Stimulated activated CD8-positive, alpha-beta memory T cell treated with anti-CD3 and anti-CD28 coated beads, Interleukin-4, amount 100 ng/mL, for 4 hours (primary cell): ENCODE measurements at places on chromosomes 3 and 15.

DNA sequence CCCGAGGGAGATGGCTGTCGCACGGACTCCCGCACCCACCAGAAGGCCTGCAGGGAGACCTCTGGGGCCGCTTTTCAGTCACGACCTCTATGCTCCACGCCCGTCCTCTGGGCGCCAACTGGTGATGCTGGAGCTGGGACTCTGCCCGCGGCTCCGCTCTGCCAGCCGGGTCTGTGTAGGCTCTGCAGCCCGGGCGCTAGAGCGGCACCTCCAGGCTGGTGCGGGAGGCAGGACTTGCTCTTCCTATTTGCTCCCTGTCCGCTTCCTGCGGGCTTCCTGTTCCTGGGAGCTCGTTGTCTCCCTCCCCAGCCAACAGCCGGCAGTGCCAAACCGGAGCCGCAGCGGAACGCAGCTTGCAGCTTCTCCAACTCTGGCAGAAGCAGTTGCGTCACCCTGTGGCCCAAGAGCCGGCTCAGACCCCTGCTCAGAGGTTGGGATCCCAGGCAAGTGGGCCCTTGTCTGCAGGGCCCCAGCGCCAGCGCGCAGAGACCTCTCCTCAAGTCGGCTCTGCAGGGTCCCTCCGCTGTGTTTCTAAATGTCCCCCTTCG, 285.9 kb downstream of the XXYLT1 start:
- DNase-seq = no peak

DNA sequence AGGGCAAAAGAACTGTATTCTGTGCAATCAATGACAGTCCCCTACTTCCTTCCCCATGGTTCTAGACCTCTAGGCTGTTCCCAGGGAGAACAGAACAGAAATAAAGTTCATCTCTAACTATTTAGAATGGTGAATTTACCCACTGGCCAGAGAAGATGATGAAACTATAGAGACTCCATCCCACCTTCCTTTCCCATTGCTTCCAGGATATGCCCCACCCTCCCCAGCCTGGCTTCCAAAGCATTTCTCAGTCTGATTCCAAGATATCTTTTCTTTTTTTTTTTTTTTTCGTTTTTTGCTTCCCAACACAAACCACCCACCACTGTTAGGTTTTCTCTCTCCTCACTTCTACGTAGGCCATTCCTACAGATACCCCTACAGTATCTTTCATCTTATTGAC, 25.1 kb upstream of the SMAD3 start:
- DNase-seq = no peak

- no peak for DNase-seq
Measured at GRCh38 chr15:68278595-68279405, 1.3 kb downstream of the FEM1B start.

DNA sequence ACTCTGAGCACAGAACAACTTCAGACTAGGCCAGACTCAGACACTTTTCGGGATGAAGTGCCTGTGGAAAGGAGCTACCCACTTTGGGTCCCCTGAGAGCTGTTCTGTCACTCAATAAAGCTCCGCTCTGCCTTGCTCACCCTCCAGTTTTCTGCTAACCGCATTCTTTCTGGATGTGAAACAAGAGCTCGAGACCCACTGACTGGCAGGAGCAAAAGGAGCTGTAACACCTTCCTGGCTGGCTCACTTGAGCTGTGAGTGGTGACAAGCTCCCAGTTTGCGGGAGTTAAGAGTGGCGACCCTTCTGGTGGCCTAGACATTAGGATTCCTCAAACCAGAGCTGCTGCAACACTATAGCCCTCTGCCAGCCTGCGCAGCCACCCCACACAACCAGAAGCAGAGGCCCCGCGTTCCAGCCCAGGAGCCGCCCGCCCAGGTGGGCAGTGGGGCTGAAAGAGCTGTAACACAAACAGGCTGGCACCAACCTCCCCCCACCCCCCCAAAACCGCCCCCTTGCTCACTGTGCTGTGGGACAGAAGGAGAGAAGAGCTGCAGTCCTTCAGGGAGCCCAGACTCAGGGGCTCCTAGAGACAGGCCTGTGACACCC, 1178.1 kb upstream of the GBE1 start:
- no peak for DNase-seq

GRCh38 chr3:15009167-15009566, 55.9 kb downstream of the MRPS25 start:
- DNase-seq = no peak

DNA sequence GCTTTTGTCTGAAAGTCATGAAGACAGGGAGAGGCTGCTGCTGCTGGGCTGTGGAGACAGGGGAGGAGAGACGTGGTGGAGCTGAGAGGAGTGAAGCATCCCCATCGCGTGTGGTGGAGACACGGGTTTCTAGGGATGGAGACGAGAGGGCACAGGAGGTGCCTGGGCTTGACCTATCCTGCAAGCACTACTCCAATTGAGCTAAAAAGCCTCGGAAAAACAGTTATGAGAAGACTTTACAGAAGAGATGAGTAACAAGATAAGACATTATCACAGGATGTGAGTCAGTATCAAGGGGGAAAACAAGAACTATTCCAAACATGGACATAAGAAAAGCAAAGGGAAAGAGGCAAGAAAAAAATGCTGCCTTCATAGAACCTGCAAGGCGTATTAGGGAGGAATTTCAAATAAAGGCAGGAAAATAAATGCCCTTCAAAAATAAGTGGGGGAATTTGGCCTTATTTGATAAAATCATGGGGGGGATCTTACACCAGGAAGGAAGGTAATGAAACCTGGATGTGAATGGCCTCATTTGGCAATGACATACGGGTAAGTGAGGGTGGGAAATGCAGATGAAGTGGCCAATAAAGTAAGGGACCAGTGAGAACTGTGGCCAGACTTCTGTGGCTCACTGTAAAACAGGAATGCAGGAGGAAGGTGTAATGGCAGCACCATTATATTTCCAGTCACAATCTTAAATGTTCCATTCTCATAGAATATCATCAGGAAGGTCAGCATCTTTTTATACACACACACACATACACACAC, 97.9 kb downstream of the PLD1 start:
- no peak for DNase-seq

GRCh38 chr3:11254876-11255275, 17.3 kb upstream of the ATG7 start:
- DNase-seq = no peak

DNA sequence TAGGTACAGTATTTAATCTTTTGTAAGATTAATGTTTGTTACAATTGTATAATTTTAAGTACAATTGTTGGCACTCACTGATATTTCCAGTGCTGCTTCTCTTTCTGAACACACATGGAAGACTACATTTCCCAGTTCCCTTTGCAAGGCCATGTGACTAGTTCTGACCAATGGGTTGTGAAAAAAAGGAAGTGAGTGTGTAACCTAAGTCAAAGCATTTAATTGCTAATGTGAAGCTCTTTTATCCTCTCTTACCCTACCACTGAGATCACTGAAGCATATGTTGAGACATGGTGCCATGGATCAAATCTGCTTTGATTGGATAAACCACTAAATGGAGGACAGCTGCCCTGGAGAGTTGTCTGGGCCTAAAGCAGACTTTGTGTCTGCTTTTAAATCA, 83.9 kb upstream of the PLXND1 start:
- no peak for DNase-seq

- DNase-seq = no peak
Measured at GRCh38 chr3:16102905-16103364, 71.5 kb upstream of the GALNT15 start.

DNA sequence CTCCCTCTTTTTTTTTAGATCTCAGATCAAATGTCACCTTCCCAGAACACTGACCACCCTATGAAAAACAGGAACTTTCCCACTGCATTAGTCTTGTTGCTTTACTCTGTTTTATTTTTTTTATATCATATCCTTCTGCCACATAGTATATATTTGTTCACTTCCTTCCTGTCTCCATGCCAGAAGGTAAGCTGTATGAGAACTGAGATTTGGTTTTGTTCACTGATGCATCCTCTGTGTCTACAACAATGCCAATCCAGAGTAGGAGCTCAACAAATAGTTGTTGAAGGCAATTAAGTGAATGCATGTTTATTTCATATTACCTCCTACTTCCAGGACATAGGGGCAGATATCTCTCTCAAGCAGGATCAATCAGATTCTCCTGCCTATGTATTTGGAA, 114.4 kb downstream of the TPRG1 start:
- DNase-seq = no peak

DNA sequence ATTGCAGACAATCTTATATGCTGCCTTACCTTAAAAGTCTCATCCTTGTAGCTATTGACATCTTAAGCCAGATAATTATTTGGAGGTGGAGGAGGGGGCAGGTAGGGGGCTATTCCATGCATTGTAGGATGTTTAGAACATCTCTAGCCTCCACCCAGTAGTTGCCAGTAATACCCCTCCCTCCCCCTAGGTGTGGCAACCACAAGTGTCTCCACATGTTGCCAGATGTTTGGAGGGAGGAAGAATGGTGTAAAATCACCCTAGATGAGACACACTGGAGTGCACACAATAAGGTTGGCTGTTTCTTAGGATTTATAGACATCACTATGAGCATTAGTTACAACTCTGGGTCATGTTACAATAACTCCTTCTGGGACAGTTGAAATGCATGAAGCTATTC, 27.4 kb downstream of the GORASP1 start:
- DNase-seq = no peak

- no peak for DNase-seq
Measured at GRCh38 chr3:195911946-195912270, 3.6 kb upstream of the TNK2 start.

DNA sequence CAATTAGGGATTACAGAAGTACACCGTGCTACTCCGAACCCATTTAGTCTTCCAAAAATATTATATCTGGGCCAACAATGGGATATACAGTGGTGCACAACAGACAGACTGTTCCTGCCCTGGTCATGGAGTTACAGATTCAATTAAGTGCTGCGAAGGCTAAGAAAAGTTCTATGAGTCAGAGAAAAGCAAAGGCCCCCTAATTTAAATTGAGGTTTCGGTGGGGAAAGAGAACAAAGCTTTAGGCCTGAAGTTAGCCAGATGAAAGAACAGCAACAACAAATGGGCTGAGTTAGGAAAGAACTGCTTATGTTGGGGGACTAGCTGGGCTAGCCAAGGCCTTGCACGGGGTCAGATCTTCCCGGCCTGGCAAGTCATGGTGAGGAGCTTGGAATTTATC, 131.8 kb downstream of the MDFIC2 start:
- DNase-seq = no peak

DNA sequence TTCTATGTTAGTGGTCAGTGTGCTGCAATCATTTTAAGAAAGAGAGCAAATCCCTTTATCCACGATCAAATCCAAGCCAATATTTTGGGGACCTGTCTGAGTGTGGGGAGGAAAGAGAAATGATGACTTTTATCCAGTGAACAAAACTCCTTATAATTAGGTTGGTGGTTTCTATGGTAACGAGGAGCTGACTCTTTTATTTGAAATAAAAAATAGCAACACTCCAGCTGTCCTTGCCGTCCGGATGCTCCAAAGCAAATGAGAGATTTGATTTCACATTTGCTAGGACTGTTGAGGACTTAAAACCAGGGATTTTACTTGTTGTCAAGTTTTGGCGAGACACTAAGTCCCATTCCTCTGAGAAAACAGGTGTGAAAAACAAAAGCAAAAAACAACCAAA, 154.0 kb upstream of the PRICKLE2 start:
- DNase-seq = no peak

DNA sequence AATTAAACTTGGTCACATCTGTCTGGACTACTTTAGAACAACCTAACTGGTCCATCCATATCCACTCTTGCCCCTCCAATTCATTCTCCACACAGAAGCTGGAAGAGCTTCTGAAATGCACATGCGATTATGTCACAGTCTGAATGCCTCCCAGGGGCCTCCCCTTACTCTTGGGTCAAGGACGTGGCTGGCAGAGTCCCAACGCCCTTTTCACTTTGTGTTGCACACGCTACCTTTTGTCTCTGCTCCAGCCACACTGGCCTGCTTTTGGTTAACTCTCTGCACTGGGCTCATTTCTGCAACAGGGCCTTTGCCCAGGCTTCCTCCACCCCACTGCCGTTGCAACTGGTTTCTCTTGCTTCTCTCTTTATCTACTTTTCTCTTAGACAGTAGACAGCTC, 245.2 kb downstream of the IL20RB start:
- no peak for DNase-seq

GRCh38 chr3:27570421-27571106, 86.4 kb upstream of the SLC4A7 start:
- DNase-seq = no peak

GRCh38 chr3:130935761-130936492, 42.0 kb downstream of the ATP2C1 start:
- DNase-seq = no peak

- DNase-seq = no peak
Measured at GRCh38 chr3:136740351-136740958, 11.7 kb downstream of the STAG1 start.

GRCh38 chr15:85073556-85074194, 92.0 kb downstream of the PDE8A start:
- no peak for DNase-seq

- DNase-seq = no peak
Measured at GRCh38 chr15:70140543-70141375, 43.0 kb upstream of the TLE3 start.

GRCh38 chr3:71843071-71843470, 58.1 kb upstream of the PROK2 start:
- no peak for DNase-seq

DNA sequence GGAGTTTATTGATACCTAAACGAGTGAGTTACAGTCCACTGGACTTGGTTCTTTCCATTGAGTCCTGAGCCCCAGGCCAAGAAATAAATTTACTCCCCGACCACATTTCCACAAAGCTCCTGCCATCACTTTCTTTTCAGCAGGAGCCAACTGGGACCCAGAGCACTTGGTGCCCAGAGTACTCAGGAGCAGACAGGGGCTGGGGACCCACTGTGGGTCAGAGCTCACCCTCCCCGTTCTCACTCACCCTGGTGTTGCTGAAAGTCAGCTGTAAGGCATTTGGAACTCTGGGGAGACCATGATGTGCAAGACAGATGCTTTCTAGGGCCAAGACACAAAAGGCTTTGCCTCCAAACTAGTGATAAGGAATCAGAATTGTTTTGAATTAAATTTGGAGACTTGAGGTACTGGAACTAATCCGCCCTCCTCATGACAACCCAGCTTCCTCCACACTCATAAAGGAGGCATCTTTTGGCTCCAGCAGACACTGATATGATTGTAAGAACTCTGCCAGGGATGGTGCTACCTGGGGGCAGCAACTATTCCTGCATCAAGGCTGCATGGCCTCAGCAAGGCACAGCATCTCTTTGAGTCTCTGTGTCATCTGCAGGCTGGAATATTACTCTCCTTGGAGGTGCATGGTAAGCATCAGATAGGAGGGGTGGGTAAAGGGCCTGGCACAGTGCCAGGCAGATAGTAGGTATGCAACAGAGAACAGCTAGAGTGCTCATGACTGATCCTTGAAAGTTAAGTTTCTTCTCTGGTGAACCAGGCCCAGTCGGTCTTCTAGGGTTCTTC, 7.3 kb upstream of the CAMK1 start:
- DNase-seq = no peak

GRCh38 chr15:99916668-99917223, 183.5 kb upstream of the LYSMD4 start:
- no peak for DNase-seq
